Right kidney (tissue), 9 donors: ENCODE measurements at places on chromosomes 5 and 9.

GRCh38 chr9:98402019-98402840, 146.8 kb upstream of the TBC1D2 start:
- DNase-seq, result no peak

GRCh38 chr5:168992687-168993086, 308.3 kb downstream of the SLIT3 start:
- DNase-seq, result no peak

- DNase-seq, result no peak
These were observed 29.5 kb downstream of the S1PR3 start for GRCh38 chr9:89020754-89021153.

GRCh38 chr5:152592416-152592815, 187.3 kb upstream of the NMUR2 start:
- no peak for DNase-seq

GRCh38 chr5:138458384-138458783, 6.9 kb upstream of the EGR1 start:
- no peak for DNase-seq

DNA sequence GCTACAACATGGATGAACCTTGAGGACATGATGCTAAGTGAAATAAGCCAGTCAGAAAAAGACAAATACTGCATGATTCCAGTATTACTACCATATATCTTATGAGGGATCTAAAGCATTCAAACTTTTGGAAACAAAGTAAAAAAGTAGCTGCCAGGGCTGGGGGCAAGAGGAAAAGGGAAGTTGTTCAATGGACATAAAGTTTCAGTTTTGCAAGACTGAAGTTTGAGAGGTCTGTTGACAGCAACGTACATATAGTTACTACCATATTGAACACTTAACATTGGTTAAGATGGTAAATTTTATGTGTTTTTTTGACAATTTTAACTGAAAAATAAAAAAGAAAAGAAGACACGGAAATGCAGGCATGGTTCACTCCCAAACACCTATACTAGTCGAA, 77.6 kb downstream of the MAPKAP1 start:
- DNase-seq, result no peak

DNA sequence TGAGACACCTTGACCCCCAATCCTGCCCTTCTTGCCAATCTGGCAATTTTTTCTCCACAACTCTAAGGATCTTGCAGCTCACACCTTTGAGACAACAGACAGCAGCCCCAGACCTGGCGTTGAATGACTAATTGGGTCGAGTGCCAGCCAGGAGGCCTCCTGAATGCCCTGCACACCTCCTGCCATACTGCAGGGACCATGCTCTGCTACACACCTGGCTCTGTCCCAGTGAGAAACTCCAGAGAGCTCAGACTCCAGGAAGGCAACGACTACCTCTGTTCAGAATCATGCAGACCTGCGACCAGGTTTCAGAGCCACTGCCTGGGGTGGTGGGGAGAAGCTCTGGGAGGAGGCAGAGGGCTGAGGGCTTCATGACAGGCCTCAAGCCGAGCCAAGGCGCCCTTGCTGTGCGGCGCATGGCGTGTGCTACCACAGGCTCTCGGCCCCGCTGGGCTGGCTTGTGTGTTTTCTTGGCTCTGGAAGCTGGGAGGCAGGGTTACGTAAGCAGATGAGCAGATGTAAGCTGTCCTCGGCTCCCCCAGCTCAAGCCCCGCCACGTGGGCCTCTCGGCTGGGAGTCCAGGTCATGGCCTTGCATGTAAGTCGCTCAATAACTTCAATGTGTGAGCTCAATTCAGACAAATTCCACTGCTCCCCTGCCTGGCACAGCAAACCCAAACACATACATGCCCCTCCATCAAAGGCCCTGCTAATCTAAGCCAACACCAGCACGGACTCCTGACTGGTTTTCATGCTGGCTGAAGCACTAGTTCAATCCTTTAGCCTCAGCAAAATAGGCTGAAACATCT, 27.5 kb downstream of the B4GALT1 start:
- peak; percentile 63 for DNase-seq

- no peak for DNase-seq
These were observed 352.6 kb upstream of the PANK3 start for GRCh38 chr5:168931638-168932345.

DNA sequence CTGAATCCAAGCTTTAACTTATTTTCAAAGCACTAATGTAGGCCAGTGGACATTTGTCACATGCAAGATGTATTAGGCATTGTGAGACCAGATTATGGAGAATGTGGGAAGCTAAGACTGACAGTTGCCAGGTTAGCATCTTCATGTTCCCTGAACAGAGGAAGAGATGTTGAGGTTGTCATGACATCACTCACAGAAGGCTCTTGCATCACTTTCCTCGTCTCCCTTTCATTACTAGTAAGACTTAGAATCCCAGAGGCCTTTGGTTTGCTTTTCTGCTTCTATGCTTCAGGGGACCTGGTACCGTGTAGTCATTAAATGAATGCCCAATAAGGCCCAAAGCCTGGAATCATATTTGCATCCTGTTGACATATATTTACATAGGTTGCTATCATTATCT, 76.4 kb upstream of the RPS23 start:
- DNase-seq, result no peak

DNA sequence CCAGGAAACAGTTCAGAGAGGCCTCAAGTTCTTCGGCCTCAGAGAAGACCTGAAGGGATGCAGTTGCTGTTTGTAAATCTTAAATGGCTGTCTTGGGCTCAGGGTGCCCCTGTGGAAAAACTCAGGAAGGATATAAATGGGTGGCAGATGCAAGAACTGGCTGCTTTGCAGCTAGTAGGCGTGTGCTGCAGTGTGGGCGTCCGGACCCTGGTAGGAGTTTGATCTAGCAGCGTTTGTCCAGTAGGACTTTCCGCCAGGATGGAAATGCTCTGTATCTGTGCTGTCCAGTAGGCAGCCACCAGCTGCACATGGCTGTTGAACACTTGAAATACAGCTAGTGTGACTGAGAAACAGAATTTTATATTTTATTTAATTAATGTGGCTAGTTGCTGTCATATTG, 7.7 kb downstream of the CDX1 start:
- no peak for DNase-seq

DNA sequence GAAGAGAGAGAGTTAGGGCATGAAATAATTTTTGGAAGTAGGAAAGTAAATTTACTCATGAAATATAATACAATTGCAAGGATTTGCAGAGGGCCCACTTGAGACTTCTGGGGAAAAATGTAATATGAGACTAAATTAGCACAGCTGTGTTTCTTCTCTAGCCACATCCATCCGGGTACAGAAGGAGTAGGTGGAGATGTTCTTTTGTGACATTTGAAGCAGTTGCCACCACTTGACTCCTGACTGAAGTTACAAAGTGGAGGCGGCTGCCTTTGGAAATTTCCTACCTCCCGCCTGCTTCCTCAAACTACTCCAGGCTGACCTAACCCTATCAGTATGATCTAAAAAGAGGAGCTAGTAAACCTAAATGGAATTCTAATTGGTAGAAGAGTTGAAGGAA, 58.1 kb upstream of the SHISAL2B start:
- DNase-seq, result no peak

DNA sequence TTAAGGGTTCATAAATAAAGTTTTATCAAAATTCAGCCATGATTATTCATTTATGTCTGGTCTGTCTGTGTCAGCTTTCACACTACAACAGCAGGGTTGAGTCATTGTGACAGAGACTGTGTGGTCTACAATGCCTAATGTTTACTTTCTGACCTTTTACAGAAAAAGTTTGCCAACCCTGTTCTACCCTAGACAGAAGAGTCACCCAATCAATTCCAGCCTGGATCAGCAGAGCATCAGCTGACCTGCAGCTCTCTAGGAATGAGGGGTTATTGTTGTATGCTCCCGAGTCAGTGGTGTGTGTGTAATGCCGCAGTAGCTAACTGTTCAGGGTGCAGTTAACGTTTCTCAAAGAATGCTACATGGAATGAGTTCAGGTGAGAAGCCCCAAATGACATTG, 87.3 kb downstream of the HRH2 start:
- no peak for DNase-seq

DNA sequence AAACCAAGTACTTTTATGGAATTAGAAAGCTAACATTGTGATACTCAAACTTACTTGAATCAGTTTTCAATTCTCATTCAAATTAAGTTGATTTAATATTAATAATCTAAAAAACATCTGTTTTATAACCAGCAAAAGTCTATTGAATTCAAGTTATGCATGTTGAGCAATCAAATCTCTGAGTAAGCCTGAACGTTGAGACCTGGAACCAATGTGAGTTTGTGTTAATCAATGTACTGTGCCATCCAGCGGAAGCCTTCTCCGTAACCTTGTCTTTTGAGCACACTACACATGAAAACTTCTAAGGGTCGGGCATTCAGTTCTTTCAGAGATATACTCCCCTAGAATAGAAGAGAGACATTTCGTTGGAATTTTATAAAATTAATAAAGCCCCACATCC, 25.9 kb downstream of the SAR1B start:
- no peak for DNase-seq

- DNase-seq, result no peak
These were observed 120.9 kb upstream of the C6 start for GRCh38 chr5:41334221-41334620.

DNA sequence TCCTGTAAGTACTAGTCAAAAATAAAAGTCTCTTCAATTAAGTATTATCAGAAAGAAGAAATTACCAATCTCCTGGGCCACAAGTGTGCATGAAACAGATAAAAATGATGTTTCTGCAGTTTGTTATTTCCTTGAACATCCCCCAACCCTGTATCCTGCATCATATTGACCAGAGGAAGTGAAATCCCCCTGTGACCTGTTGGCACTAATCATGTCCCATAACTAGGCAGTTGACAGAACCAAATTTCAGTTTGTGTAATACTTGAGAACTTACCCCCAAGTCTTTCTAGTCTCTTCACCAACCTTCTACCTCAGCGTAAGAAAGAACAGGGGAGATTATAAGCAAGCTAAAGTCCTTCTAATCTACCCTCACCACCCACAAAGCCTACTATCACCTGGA, 368.2 kb upstream of the PDE4D start:
- no peak for DNase-seq

DNA sequence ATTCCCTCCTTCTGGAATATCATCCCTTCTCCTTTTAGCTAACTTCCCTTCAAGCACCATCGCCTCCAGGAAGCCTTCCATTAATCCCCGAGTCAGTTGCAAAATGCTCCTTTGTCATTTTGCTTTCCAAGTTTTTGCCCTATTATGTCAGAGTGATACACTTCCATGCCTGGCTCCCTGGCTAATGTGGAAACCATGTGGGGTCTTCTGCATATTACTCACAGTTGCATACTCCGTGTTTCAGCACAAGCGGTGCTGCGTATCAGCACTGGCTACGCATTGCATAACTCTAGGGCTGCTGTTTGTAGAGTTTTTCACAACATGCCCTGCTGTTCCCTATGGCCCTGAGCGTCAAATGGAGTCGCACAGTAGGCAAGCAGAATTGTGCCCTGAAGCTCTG, 1.9 kb downstream of the TEX53 start:
- DNase-seq, result no peak

DNA sequence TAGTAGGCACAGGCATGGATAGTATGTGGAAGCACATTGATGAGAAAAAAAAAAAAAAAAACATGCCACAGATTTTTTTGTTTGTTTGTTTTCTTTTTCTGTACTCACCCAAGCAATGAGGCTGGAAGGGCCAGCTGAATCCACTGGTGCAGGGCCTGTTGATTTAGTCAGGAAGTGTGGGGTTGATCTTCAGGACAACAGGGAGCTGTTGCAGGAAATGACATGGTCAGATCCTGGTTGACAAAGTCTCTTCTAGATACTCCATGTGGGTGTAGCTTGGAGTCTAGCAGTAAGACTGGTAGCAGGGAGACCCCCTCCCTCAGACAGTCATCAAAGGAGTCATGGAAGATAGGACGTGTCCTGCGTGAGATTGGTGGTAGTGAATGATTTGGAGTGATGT, 191.8 kb downstream of the PAPPA start:
- no peak for DNase-seq

DNA sequence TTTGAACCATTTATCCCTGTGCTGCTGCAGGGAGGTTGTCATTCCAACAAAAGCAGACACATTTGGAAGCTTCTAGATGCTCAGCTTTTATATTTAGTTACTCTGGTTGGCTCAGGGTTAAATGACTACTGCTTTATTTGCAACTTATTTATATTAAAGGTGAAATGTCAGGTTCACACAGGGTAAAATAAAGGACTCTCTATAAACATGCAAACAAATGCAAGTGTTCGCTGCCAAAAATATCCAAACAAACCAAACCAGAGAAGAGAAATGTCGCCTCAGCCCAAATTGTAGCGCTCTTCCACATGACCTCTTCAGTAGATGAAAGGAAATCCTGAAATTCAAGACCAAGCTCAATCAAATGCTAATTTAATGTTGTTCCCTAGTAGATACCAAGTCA, 57.0 kb upstream of the LIFR start:
- DNase-seq, result no peak

DNA sequence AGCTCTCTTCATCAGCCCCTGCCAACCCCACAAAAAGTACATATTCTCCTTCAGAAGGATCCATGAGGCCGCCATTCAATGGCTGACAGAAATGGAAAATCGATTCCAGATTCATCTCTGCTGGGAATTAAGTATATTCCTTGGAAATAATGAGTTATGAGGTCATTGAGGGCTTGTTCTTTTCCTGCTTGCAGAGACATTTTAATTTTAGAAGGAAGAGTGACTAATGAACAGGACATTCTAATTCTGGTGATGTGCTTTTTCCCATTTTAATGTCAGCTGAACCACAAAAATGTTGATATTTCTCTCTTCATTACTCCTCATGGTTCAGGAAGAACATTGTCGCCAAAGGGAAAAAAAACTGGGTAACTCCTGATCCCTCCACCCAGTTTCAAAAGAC, 314.0 kb downstream of the PIK3R1 start:
- no peak for DNase-seq

DNA sequence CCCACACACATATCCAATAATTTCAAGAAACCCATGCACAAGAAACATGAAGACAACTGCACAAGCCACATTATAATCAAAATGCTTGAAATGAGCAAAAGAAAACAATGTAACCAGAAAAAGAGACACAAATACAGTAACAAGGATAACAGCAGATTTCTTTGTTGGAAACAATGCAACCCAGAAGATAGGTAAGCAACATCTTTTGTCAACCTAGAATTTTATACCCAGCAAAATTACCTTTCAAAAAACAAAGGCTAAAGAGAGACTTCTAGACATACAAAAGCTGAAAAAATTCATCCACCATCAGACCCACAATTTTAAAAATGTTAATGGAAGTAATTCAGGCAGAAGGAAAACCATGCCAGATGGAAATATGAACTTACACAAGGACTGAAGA, 5.0 kb upstream of the COL23A1 start:
- DNase-seq, result no peak

- DNase-seq, result no peak
These were observed 22.7 kb upstream of the SH3RF2 start for GRCh38 chr5:145913701-145914100.

DNA sequence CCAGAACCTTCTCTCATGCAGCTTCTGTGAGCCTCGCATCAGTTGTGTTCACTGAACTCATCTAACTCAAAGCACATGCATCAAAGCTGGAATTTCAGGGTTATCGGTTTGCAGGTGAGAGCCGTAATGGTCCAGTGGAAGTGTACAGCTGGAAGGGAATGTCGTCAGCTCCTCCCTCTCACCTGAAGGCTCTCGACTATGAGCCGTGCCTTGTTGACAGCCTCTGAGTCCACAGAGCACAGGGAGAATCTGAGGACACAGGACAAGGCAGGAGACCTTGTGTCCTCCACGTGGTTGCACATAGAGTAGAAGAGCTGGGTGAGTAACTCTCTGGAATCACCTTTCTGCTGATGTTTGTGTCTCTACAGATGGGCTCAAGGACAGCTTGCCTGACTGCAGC, 38.8 kb downstream of the PROP1 start:
- no peak for DNase-seq

GRCh38 chr5:59259237-59259636, 634.3 kb downstream of the PDE4D start:
- DNase-seq, result no peak

GRCh38 chr5:50711280-50711679, 44.8 kb downstream of the PARP8 start:
- no peak for DNase-seq
